ENCODE measurements at places on chromosomes 1 and 21.

DNA sequence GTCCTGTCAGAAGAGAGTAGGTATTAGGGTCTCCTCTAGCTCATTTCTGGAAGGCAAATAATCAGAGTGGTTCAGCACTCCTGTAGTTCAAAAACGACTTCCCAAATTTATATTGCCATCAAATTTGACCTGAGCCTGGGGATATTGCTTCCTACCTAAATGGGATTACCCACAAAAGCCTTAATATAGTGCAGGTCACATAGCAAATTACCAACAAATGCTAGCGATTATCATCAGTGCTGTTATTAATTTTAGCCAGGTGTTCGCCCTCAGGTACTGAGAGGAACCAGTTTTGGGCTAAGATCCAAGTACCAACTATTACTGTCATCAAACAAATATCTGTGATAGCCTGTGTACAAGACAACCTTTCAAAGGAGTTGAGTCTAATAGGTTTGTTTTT lies 661.8 kb upstream of the PTBP2 start:
- DNase-seq: no peak

DNA sequence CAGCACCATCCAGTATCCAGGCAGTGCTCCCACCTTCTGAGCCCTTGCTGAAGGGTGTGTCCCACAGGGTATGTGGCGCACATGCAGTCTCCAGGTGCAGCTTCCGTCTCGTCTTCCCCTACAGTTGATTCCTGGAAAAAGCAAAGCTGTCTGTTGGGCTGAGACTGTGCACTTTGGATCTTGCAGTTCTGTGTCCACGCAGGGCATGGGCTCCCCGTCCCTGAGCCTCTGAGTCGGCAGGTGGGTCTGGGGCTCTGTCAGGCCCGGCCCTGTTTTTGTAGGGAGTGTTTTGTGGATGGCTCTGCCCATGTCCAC lies 32.8 kb downstream of the SNAP47 start:
- DNase-seq: no peak

GRCh38 chr1:52238887-52239707 lies 97.2 kb downstream of the ZFYVE9 start:
- DNase-seq: peak; percentile 8

GRCh38 chr21:23876925-23877558 lies 1730.2 kb downstream of the MRPL39 start:
- DNase-seq: no peak

DNA sequence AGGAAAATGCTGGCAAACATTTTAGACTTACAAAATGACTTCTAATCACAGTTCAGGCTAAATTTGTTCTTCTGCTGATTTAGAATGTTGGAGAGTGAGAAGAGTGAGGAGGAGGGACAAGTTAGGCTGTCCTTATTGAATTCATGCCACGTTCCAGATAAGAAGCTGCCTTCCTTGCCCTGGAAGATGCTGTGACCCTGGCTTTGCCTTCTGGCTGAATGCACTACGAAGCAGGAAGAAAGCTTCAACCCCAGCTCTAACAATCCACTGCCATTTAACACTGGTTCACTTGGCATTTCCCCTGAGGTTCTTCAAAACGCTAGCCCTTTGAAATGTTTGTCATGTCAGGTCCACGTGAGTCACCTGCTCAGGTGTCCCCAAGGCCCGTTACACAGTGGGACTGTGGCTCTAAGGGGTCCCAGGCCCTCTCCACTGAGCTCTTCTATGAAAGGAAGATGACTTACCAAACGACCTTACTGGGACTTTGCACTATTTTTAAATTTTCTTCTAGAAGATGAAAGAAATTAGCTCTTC lies 30.0 kb upstream of the LRRC8C start:
- no peak for DNase-seq

DNA sequence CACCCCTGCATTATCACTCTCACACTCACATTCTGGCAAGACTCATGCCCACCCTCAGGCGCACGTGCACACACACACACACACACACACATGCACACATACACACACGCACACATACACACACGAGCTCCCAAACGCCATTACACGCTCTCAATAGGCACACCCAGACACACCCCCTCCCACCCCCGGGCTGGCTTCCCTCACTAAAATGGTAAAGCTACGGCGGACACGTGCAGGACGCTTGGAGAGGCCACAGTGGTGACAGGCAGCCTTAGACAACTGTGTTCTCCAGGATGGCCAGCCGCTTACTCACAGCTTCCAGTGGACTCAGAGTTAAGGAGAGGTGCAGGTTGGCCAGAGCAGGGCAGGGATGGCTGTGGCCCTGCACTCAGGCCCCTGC lies 10.1 kb downstream of the MATN1 start:
- no peak for DNase-seq

Data from hematopoietic multipotent progenitor cell treated with erythropoietin and hydrocortisone succinate and interleukin-3 and kit ligand, for 4 days (in vitro differentiated cells).